NCI-H1694 (cell line): ENCODE measurements at places on chromosomes 7 and 10.

- no peak for DNase-seq
Observed at GRCh38 chr10:72061930-72062329, 26.4 kb downstream of the SPOCK2 start.

DNA sequence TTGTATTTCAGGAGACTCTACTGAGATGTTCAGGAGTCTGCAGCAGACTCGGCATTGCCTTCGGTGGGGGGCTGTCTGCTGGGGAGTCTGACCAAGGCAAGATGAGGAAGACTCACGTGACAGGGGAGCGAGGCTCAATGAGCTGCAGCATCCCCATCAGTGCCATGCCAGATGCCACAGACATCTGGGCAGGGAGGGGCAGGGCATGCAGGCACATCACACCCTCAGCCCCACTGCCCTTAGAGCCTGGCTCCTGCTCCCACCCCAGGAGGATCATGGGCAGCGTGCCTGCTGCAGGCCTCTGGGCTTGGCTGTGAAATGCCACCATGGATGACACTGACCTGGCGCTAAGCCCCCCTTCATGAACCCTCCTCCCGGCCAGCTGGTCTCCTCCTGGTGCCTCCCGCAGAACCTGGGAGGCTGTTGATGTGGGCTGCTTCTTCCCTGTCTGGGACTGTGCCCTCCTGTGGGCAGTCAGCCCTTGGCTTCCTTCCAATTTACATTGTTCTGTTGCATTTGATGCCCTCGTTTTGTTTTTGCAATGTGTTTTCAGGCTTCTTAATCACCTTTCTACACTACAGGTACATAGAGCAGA, 235.0 kb downstream of the PAXIP1 start:
- no peak for DNase-seq

DNA sequence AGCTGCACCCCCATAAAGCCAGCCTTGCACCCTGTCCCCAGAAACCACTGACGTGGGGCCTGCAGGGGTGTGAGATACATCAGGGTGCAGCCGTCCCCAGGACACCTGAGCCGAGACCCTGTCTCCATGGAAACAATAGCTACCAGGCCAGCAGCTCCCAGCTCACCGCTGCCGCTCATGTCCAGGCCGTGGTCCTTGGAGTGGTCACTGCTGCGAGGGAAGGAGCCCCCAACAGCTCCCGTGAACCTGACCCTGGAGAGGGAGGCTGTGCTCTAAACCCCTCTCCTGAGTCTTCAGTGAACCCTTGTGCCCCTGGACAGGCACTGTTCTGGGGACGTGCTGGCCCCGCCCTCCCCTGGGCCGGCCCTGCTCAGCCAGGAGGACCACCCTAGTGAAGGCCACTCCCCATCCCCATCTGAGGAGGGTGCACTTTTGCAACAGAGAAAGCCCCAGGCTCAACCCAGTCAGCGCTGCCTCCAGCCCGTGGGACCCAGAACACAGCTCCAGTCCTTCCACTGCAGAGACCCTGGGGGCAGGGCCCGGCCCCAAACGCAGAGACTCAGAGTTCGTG, 19.6 kb upstream of the INPP5A start:
- no peak for DNase-seq

- DNase-seq = no peak
Observed at GRCh38 chr7:151243045-151243349, 5.5 kb downstream of the SMARCD3 start.

- DNase-seq = no peak
Observed at GRCh38 chr10:93075369-93076221, 1.9 kb downstream of the CYP26A1 start.
